Left renal pelvis (tissue), 4 donors: ENCODE measurements at places on chromosomes 2 and 18. TPM values are rescaled to one million over a fixed set of nuclear protein-coding genes. Genes with fewer than 3 reads are reported as not detected.

DNA sequence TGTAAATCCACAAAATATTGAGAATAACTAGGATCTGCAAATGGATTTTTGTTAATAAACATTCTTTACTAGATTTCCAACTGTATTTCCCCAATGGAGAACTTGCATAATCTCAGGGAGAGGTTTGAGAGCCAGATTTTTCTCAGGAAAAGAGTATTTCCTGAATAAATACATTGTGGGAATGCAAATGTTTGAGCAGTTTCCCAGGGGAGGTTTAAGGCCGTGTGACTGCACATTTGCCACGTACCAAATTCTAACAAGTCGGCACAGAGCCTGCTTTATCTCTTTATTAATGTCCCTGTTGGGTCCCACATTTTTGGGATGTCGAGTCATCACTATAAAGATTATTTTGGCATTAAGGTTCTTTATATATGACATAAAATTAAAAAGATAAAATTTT, 27.0 kb downstream of the TFPI start:
- DNase-seq = no peak

- DNase-seq = no peak
These were observed 30.4 kb upstream of the MAPRE3 start for GRCh38 chr2:26940001-26940400.

The CDH7 gene
- 21.4 TPM for polyA plus RNA-seq

The ALLC gene
- polyA plus RNA-seq = not detected

The NEU2 gene
- not detected for polyA plus RNA-seq

The RHBDD1 gene
- polyA plus RNA-seq = 26.2 TPM

The C2orf74 gene
- 47.3 TPM for polyA plus RNA-seq
